Epithelial cell of alveolus of lung (primary cell): ENCODE measurements at places on chromosomes 6 and 20. TPM values are rescaled to one million over a fixed set of nuclear protein-coding genes. Genes with fewer than 3 reads are reported as not detected.

Gene LINC00237
- not detected in 2 replicates for total RNA-seq

Gene RAET1G
- 0.13 and 0.24 TPM in 2 replicates for total RNA-seq

Gene DEFB132
- not detected in 2 replicates for total RNA-seq

Gene CDKAL1
- total RNA-seq, result 9.3 and 12.5 TPM in 2 replicates

Gene RBM38
- total RNA-seq, result 7.6 and 12.4 TPM in 2 replicates

Gene AIF1
- not detected in 2 replicates for total RNA-seq

Gene PRND
- 0.26 and 0.48 TPM in 2 replicates for total RNA-seq

Gene MYT1
- total RNA-seq, result not detected in 2 replicates

Gene ZNF311
- total RNA-seq, result 1.4 and 2.2 TPM in 2 replicates

Gene PRDM13
- total RNA-seq, result not detected in 2 replicates

Gene UBD
- total RNA-seq, result 0.13 TPM in 1 of 2 replicates, not detected in the other

Gene SAMD5
- 0.65 and 1.9 TPM in 2 replicates for total RNA-seq

Gene PRR18
- 0.13 TPM in 1 of 2 replicates, not detected in the other for total RNA-seq

Gene PPT2
- total RNA-seq, result 19.8 and 26.9 TPM in 2 replicates

Gene PRPH2
- total RNA-seq, result 2.5 and 4.4 TPM in 2 replicates
